Activated CD4-positive, alpha-beta memory T cell treated with anti-CD3 and anti-CD28 coated beads for 36 hours (primary cell): ENCODE measurements at places on chromosomes 6 and 20.

DNA sequence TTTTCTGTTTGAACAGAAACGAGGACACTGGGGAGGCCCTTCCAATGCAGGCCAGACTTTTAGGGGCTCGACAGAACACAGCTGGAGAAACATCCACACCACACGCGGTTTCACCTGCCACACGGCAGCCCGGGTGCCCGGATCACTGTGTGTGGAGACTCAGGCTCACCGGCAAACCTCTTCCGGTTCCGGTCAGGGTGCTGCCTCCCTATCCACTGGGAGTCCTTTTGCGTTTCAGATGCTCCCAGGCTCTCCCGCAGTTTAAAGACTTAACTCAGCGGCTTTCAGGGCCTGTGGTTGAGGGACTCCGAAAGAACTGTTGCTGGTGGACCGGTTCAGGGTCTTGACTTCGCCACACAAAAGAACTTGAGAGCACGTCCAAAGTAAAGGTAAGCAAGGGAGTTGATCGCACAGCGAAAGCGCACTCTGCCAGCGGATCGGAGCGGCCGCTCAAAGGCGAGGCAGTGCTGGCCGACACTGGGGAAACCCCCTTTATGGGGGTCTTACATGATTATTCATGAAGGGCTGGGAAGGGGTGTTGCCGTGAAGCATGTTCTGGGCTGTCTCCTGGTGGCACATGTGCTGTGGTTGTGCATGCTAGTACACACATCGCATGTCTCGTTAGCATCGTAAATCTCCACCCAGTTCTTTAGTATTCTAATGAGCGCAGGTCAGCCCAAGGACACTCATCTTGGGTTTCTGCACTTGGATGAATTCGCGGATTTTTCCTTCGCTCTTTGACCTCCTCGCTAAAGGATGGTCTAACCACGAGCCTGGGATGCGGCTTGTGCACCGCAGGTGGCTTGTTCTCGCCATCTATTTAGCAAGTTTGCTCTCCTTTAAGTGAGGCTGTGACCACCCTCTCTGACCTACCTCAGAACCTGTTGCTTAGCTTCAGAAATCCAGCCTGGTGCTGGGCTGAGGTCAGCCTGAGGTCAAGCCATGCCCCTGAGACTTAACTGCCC is 180.3 kb downstream of the CDH26 start:
- no peaks in the 10 kb centered on the region for H3K4me1 ChIP-seq
- H3K27ac ChIP-seq, result no peak overlapping the region
- peak; percentile 52 for DNase-seq
- H3K27me3 ChIP-seq, result no peaks in the 10 kb centered on the region

DNA sequence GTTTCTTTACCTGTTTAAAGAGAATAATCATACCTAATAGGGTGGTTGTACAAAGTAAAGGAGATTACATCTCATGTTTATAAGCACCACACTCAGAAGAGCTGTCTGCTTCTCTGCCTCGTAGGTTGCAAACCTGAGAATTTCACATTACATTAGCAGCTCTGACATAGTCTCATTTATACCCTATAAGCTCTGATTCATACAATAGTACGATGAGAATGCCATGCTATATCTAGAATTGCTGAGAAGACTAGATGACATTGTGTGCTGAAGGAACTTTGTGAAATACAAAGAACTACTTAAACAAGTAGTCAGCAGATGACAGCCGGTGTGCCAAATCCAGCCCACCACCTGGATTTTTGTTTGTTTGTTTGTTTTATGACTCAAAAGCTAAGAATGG is 121.2 kb downstream of the ADAT2 start:
- DNase-seq, result no peak
- H3K27me3 ChIP-seq, result no peaks in the 10 kb centered on the region
- no peak overlapping the region for H3K4me3 ChIP-seq

GRCh38 chr20:14853079-14853478 is 515.7 kb upstream of the FLRT3 start:
- H3K27me3 ChIP-seq, result no peaks in the 10 kb centered on the region
- H3K4me3 ChIP-seq, result no peak overlapping the region
- no peak for DNase-seq
- no peaks in the 10 kb centered on the region for H3K36me3 ChIP-seq

- H3K27me3 ChIP-seq, result no peaks in the 10 kb centered on the region
- H3K27ac ChIP-seq, result no peak overlapping the region
- no peak overlapping the region for H3K4me3 ChIP-seq
- H3K36me3 ChIP-seq, result peaks cover 14% of the 10 kb centered on the region
These were observed 16.2 kb upstream of the ADRM1 start for GRCh38 chr20:62286493-62287064.

DNA sequence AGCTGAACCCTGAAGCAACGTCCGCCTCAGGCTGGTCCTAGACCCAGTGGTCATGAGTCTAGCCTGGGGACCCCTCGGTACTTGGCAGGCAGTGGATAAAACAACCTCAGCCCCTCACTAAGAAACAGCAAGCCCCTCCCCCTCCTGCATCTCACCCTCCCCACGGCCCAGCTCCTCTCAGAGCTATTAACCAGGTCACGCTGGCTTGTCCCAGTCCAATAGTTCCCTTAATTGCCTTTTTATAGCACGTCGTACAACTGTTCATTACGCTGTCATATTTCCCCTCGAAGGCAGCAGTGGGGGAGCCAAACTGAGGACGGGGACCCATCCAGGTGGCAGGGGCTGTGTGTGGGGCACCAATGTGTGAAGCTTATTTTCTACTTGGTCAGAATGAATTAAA is 8.6 kb upstream of the SLC32A1 start:
- no peak for DNase-seq
- H3K27ac ChIP-seq, result no peak overlapping the region
- H3K4me3 ChIP-seq, result no peak overlapping the region
- no peaks in the 10 kb centered on the region for H3K36me3 ChIP-seq
- peaks cover 43% of the 10 kb centered on the region for H3K27me3 ChIP-seq

DNA sequence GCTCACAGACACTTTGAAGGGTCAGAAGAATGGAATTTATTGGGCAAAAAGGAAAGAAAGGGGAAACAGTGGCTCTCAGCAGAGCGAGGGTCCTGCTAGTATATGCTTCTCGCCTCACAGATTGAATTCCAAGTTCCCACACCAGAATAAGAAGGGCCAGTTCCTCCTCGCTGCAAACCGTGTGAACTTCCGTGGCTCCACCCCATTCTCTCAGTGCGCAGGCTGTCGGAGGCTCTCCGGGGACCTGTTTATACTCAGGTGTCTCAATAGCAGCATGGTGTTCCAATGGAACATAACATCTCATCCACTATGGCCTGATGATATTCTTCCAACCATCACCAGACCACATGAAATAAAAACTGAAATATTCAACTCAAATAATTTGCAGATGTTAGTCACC is 4.6 kb downstream of the SAMD3 start:
- H3K4me3 ChIP-seq, result no peak overlapping the region
- H3K27ac ChIP-seq, result peak overlapping the region; percentile 29
- no peaks in the 10 kb centered on the region for H3K27me3 ChIP-seq
- no peaks in the 10 kb centered on the region for H3K36me3 ChIP-seq

- no peaks in the 10 kb centered on the region for H3K36me3 ChIP-seq
- DNase-seq, result no peak
- H3K4me1 ChIP-seq, result no peaks in the 10 kb centered on the region
These were observed 24.1 kb downstream of the CFAP61 start for GRCh38 chr20:20076297-20077065.

DNA sequence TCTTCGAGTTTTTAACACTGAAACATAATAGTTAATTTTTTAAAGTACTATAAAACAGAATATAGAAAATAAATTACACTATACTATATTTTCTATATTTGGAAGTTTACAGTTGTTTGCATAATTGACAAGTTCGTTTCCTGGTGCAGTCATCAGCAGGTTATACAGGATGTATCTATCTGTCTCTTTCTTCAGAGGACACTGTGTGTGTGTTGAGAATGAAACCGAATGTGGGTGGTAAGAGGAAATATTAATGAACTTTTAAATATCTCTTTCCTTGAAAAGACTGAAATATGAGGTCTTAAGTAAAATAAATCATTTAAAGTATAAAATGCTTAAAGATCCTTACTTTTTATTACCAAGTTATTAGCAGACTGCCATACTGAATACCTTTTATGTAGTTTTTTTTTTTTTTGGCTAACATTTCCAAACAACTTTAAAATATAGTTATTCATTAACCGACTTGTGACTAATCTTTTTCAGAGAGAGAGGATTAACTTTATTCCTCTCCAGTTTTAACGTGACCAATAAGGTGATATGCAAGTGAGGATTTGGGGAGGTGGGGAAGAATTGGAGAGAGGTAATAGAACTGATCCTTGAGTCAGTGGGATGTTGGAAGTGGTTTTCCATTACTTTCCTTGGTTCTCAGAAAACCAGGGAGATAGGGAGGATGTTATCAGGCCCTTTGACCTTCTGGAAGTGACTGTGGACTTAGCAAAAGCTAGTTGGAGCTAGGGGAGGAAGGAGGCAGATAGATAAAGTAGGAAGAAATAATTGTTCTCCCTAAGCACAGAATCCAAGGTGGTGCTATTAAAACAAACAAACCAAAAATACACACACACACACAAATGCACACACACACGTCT is 380.0 kb upstream of the FLRT3 start:
- no peaks in the 10 kb centered on the region for H3K36me3 ChIP-seq
- no peaks in the 10 kb centered on the region for H3K27me3 ChIP-seq
- H3K27ac ChIP-seq, result no peak overlapping the region
- no peaks in the 10 kb centered on the region for H3K4me1 ChIP-seq
- no peak overlapping the region for H3K4me3 ChIP-seq

DNA sequence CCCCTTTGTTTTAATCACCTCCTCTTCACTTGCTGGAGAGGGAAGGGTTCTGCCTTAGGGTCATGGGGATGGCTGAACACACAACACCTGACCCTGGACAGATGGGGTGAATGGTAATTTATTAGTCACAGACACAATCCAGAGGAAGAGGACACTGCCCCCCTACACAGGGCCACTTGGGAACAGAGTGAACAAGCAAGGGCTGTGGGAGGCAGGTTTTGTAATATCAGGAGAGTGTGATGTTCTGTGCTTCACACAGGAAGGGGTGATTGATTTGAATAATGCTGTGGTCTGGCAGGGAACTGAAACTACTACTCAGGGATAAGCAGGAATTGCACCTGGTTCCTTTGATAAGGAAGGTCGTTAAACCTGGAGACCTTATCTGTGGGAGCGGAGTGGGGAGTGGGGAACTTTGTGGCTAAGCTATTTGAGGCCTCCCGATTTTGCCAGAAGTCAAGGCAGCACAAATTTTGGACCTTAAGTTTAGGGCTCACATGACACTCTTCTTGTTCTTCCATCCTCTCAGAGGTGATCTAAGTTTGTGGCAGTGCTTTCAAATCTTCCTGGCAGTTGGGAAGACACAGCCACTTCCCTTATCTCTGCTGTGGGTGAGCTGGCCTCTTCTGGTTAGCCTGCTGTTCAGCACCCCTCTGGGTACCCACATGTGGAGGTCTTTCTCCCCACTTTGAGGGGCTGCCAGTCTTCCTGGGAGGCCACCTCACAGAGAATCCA is 77.8 kb downstream of the CD164 start:
- H3K36me3 ChIP-seq, result no peaks in the 10 kb centered on the region
- H3K4me1 ChIP-seq, result peaks cover 31% of the 10 kb centered on the region
- no peak overlapping the region for H3K27ac ChIP-seq
- peaks cover 4% of the 10 kb centered on the region for H3K27me3 ChIP-seq

GRCh38 chr6:42846505-42846904 is 32.9 kb upstream of the RPL7L1 start:
- H3K4me1 ChIP-seq, result peaks cover 19% of the 10 kb centered on the region
- no peaks in the 10 kb centered on the region for H3K27me3 ChIP-seq
- no peak for DNase-seq
- H3K27ac ChIP-seq, result no peak overlapping the region
- peaks cover 9% of the 10 kb centered on the region for H3K36me3 ChIP-seq

- DNase-seq, result no peak
- H3K36me3 ChIP-seq, result no peaks in the 10 kb centered on the region
- H3K27me3 ChIP-seq, result peaks cover 2% of the 10 kb centered on the region
- no peak overlapping the region for H3K27ac ChIP-seq
These were observed 216.6 kb downstream of the IBTK start for GRCh38 chr6:82030761-82031503.

- peak; percentile 37 for DNase-seq
- peak overlapping the region; percentile 59 for H3K27ac ChIP-seq
- H3K4me3 ChIP-seq, result peak overlapping the region; percentile 61
- H3K36me3 ChIP-seq, result peaks cover 5% of the 10 kb centered on the region
These were observed 91.2 kb downstream of the CARMIL1 start for GRCh38 chr6:25370178-25371036.
